ENCODE measurements at places on chromosomes 12 and 14. TPM values are rescaled to one million over a fixed set of nuclear protein-coding genes. Genes with fewer than 3 reads are reported as not detected.

- no peak for DNase-seq
Measured at GRCh38 chr14:85250414-85251189, 279.3 kb upstream of the FLRT2 start.

GRCh38 chr12:63995512-63995911 lies 151.0 kb downstream of the SRGAP1 start:
- DNase-seq, result no peak

DNA sequence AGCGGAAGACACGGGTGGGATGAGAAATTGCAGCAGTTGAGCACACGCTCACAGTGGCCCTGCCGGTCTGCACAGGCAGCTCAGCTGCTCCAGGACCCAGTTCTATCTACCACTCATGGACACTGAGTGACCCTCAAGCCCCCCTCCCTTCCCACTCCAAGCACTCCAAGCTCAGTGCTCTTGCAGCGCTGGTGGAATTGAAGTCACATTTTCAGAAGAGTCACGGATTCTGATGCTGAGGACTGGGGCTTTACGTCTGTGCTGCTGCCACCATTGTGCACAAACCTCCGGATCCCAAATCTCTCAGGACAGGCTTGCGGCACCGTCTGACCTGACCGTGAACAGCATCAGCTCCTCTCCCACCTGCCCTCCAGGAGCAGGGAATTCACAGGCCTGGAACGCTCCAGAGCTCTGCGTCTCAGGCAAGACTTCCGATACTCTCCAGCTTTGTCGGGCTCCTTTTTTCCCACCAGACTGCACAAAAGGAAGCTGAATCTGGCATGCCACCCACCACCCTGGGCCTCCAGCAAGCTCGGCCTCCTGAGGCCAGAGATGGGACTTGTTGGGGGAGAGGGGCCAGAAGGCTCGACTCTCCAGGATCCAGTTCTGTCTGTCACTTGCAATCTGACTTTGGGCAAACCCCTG lies 213.1 kb upstream of the RTL1 start:
- no peak for DNase-seq

GRCh38 chr12:115374480-115375185 lies 690.7 kb upstream of the TBX3 start:
- no peak for DNase-seq

The CCDC184 gene
- 0.34 TPM for total RNA-seq

All from HCT116 (cell line).